ENCODE measurements at places on chromosomes 7 and 10.

DNA sequence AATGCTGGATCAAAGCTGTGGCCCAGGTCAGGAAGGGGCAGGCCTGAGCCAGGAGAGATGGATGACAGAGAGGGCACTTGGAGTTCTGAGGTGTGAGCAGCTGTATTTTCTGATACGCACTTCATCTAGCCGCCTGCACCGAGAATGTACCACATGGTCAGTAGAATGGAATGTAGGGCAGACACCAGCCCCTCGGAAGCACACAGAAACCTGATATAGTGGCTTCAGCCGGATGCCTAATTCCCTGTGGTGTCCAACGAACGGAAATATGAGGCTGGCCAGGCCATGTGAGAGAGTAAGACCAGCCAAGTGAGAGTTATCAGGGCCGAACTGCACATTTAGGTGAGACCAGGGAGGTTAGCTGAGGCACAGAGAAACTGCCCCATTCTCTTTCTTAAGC lies 46.7 kb upstream of the PLCE1 start:
- DNase-seq, result no peak

- no peak for DNase-seq
These were observed 115.7 kb downstream of the TPK1 start for GRCh38 chr7:144720149-144720548.

GRCh38 chr7:17580856-17581255 lies 282.4 kb downstream of the AHR start:
- no peak for DNase-seq

GRCh38 chr7:3648276-3648675 lies 347.2 kb downstream of the SDK1 start:
- no peak for DNase-seq

- DNase-seq, result no peak
These were observed 497 bp upstream of the RAB11FIP2 start for GRCh38 chr10:118047157-118047719.

DNA sequence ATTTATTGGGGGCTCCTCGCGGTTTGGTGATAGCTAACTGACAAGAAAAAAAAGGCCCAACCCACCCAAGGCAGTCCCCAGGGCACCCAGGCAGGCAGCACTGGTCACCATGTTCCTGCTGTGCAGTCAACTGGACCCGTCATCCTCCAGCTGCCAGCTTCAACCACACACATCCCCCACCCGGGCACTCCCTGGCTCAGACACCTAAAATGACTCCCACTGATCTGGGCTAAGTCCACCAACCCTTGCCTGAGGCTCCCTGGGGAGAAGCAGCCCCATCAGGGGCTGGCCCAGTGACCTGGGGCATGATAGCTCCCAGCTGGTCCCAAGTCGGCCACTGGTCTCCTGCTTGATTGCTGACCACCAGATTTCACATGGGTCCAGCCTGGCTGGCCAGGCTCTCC lies 161.8 kb downstream of the NRF1 start:
- no peak for DNase-seq

GRCh38 chr10:70492786-70493659 lies 14.5 kb downstream of the PALD1 start:
- no peak for DNase-seq

GRCh38 chr7:20354610-20355528 lies 24.2 kb downstream of the ITGB8 start:
- no peak for DNase-seq

- no peak for DNase-seq
These were observed 5.4 kb downstream of the PDIA4 start for GRCh38 chr7:149022756-149023360.

DNA sequence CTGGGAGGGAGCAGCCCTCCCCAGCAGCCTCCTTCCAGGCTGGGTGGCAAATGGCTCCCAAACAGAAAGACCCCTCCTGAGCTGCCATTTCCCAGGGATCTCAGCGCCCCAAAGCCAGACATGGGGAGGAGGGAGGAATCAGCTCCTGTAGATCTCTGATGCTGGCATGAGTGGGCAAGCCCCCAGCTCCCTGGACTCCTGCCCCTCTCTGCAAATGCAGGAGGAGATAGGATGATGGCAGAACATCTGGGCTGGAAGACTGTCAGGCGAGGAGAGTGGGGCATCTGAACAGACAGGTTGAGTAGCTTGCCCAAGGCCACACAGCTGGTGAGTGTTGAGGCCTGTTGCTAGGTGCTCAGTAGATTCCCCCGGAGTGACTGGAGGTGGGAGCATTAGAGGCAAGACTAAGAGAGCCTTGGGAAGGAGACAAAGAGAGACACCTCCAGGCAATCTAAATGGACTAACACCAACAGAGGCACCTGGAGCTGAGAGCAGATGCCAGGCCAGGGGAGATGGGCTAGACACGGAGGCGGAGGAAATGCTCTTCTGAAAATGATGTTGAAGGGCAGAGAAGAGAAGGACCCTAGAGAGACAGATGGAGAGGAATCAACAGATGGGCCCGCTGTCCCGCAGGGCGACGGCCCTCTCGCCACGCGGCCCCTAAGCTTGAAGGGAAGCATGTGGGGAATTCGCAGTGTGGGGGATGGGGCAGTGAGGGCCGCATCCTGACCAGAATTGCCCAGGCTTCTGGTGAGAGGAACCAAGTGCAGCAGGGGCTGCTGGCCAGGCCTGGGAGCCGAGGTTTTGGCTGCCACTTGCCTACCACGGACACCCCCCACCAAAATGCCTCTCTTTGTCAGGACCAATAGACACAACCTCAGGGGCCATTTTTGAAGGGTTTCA lies 84.8 kb upstream of the LRRC4 start:
- no peak for DNase-seq

GRCh38 chr10:8183241-8183704 lies 128.8 kb downstream of the GATA3 start:
- no peak for DNase-seq

- no peak for DNase-seq
These were observed 15.8 kb downstream of the MACC1 start for GRCh38 chr7:20201380-20201779.

DNA sequence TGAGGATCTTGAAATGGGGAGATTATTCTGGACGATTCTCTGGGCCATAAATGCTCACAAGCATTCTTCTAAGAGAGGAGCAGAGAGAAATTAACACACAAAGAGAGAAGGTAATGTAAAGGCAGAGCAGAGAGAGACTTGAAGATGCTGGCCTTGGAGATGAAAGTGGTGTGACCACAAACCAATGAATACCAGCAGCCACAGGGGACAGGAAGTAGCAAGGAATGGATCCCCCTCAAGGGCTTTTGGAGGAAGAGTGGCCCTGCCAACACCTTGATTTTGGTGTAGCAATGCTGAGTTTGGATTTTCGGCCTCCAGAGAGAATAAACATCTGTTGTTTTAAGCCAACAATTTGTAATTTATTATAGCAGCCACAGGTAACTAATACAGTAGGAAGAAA lies 1155.6 kb downstream of the TYW1 start:
- DNase-seq, result no peak

DNA sequence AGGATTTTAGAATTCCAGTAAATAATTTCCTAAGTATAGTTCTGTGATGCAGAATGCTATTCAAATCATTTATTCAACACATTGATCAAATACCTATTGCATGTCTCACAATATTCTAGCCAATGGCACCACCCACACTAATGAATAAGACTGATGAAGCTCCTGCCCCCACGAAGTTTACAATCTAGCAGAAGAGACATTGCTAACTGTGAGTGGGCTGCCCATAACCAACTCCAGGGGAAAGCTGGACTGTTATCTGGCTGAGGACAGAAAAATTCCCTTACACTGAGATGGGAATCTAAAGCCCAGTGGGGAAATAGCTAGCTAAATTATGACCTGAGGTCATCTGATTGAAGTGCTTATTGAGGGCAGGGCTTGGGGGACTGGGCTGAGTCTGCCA lies 128.8 kb upstream of the LYZL2 start:
- no peak for DNase-seq

- no peak for DNase-seq
These were observed 266.0 kb downstream of the MAD1L1 start for GRCh38 chr7:1966631-1967200.

DNA sequence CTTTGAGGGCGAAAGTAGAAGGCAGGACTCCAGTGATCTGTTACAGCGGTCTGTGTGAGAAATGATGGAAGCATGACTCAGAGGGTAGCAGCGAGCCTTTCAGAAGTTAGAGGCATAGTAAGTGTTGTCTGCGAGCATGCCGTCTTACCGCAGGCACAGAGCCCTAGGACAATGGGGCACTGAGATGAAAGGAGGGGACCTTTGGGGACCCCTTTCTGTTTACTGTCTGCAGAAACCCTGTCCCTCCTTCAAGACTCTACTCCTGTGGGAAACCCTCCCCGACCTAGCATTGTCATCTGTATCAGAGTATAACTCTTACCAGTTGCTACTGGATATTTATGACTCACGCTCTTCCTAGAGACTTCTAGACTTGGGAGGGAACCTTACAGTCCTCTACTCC lies 87.2 kb upstream of the AGK start:
- DNase-seq, result no peak

GRCh38 chr10:85598646-85599045 lies 767.9 kb downstream of the GRID1 start:
- no peak for DNase-seq

DNA sequence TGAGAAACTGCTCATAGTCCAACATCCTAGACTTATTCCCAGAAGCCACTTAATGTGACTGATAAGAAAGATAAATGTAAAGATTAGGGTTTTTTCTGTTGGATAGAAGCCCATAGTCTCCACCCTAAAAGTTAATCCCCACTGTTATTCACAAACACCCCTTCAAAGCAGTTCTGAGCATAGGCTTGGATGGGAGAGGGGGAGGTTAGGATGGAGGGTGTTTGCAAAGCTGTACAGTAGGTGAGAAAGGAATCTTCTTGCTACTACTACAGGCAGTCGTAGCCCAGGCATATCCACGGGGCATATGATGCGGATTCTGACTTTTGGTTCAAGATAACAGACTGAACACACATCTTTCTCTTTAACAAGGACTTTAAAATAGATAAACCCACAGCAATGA lies 535.9 kb downstream of the PHTF2 start:
- no peak for DNase-seq

GRCh38 chr10:119252051-119252465 lies 44.7 kb downstream of the GRK5 start:
- DNase-seq, result no peak

- no peak for DNase-seq
These were observed 53.5 kb upstream of the SEMA3E start for GRCh38 chr7:83702446-83702845.

- no peak for DNase-seq
These were observed 137.6 kb upstream of the HABP2 start for GRCh38 chr10:113415246-113415645.

DNA sequence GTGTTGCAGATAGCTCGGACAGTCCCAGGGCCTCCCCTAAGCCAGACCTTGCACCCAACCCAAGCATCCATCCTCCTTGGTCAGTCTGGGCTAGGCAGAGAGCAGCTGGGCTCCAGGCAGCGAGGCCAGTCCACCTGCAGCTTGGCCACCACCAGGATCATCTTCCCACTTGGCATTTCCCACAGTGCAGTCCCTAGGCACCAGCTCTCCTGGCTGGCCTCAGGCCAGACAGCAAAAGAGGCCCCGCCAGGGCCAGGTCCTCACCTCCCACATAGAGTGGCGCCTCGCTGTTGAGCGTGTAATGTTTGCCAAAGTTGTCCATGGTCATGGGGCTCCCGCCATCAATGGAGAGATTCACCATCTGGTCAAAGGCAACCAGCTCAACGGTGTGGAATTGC lies 171.7 kb downstream of the LCOR start:
- no peak for DNase-seq

DNA sequence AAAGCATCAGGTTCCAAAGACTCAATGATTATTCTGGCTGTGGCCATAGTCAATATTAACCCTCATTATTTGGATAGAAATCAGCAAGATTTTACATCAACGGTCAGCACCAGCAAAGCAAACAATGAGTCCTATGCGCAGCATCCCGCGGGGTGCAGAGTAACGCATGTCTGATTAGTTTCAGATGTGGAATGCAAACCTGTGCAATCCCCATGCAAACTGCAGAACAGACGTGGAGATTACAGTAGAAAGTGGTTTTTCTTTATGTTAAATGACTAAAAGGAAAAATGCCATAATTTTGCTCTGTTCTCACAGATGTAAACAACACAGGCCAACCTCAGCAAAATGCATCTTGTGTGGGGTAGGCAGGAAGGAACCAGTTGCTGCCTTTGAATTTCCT lies 258.1 kb upstream of the GRB10 start:
- DNase-seq, result no peak

GRCh38 chr7:38550836-38551235 lies 80.3 kb downstream of the AMPH start:
- no peak for DNase-seq

DNA sequence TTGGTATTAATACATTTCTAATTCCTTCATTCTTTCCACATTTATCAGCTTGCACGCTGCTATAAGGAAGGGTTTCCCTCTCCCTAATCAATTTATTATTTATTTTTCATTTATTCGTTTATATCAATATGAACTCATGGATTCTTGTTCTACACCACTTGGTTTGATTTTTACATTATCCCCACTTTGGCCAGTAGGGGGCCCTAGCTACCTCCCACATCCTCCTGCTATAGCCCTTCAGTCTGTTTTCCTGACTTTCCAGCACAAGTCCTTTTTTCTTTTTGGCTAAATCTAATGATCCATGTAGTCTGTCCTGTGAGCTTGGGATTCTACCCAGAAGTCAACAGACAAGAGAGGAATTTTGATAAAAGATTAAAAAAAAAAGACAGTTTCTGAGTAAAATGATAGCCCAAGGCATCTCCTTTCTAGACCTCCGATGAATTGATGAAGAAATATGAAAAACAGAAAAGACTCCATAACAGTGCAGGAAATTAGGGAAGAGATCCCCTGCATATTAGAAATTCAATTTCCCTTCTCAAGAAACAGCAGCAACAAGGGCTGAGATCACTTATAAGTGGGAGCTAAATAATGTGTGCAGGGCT lies 47.7 kb downstream of the LYZL2 start:
- DNase-seq, result peak; percentile 47

DNA sequence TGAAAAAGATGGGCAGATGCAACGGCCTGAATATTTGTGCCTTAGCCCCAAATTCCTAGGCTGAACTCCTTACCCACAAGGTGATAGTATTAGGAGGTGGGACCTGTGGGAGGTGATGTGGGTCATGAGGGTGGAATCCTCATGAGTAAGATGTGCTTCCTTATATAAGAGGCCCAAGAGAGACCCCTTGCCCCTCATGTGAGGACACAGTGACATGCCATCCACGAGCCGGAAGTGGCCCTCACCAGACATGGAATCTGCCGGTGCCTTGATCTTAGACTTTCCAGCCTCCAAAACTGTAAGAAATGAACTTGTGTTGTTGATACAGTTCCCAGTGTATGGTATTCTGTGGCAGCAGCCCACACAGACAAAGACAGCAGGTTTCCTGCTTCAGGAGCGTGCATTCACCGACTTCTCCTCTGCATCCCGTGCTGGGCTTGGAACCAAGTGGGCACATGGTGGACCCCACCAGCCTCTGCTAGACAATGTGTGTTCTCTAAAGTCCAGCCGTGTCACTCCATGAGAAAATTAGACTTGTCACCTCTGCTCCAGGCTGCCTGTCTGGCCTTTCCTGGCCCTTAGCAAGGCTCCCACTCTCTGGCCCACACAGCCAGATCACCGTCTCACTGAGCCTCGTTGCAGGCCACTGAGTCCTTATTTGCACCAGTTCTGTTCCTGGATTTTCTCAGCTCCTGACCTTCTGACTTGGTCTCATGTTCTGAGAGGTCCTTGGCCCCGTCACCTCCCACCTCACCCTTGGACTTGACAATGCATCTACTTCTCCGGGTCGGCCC lies 52.9 kb upstream of the CACUL1 start:
- DNase-seq, result no peak

All from hematopoietic multipotent progenitor cell treated with erythropoietin and hydrocortisone succinate and interleukin-3 and kit ligand, for 17 days (in vitro differentiated cells).